ENCODE measurements at places on chromosomes 11 and 22. TPM values are rescaled to one million over a fixed set of nuclear protein-coding genes. Genes with fewer than 3 reads are reported as not detected.

The PTPRCAP gene
- 1.9 TPM for polyA plus RNA-seq

The OR8B8 gene
- polyA plus RNA-seq: not detected

The NAALAD2 gene
- 21.8 TPM for polyA plus RNA-seq

The CDHR5 gene
- 1.5 TPM for polyA plus RNA-seq

The GRAMD4 gene
- 42.5 TPM for polyA plus RNA-seq

The KRTAP5-2 gene
- not detected for polyA plus RNA-seq

The ZMAT5 gene
- polyA plus RNA-seq: 33.8 TPM

The RIBC2 gene
- 2.6 TPM for polyA plus RNA-seq

The FREY1 gene
- 0.57 TPM for polyA plus RNA-seq

The SEZ6L gene
- 115 TPM for polyA plus RNA-seq

The C22orf31 gene
- polyA plus RNA-seq: not detected

The ZBED5 gene
- polyA plus RNA-seq: 96.0 TPM

The MS4A7 gene
- polyA plus RNA-seq: 6.3 TPM

The RIMBP3B gene
- polyA plus RNA-seq: not detected

The ABTB2 gene
- 16.8 TPM for polyA plus RNA-seq

The INPP5J gene
- 16.4 TPM for polyA plus RNA-seq

The MYEOV gene
- polyA plus RNA-seq: not detected

The RAPSN gene
- polyA plus RNA-seq: 0.18 TPM

The OTOG gene
- not detected for polyA plus RNA-seq

The FBLN1 gene
- 125 TPM for polyA plus RNA-seq

The GLB1L2 gene
- 14.1 TPM for polyA plus RNA-seq

The LMNTD2 gene
- 7.6 TPM for polyA plus RNA-seq

The LGALS12 gene
- not detected for polyA plus RNA-seq

The LDHAL6A gene
- polyA plus RNA-seq: 0.54 TPM

The SPDYC gene
- 0.17 TPM for polyA plus RNA-seq

The RASGRP2 gene
- polyA plus RNA-seq: 58.7 TPM

The ABCC8 gene
- polyA plus RNA-seq: 24.1 TPM

The MUC5B gene
- 0.21 TPM for polyA plus RNA-seq

The SLC15A3 gene
- polyA plus RNA-seq: 29.5 TPM

The ROM1 gene
- polyA plus RNA-seq: 8.7 TPM

The MS4A12 gene
- polyA plus RNA-seq: not detected

The UBQLN3 gene
- polyA plus RNA-seq: not detected

The AIP gene
- polyA plus RNA-seq: 65.7 TPM

The ALDH3B2 gene
- not detected for polyA plus RNA-seq

The MAJIN gene
- not detected for polyA plus RNA-seq

The KLHL22 gene
- 52.8 TPM for polyA plus RNA-seq

The RRAS2 gene
- 55.4 TPM for polyA plus RNA-seq

The OR10A2 gene
- polyA plus RNA-seq: 0.08 TPM

The CD6 gene
- 5.0 TPM for polyA plus RNA-seq

The RTN3 gene
- polyA plus RNA-seq: 696 TPM

The MMP12 gene
- 0.09 TPM for polyA plus RNA-seq

The WT1 gene
- 1.7 TPM for polyA plus RNA-seq

The SLC22A6 gene
- 12.2 TPM for polyA plus RNA-seq

The CREBZF gene
- polyA plus RNA-seq: 70.0 TPM

The PGA5 gene
- 0.77 TPM for polyA plus RNA-seq

The TSSK2 gene
- polyA plus RNA-seq: not detected

The APOL3 gene
- 5.7 TPM for polyA plus RNA-seq

The P4HA3 gene
- polyA plus RNA-seq: 3.3 TPM

The SLC25A45 gene
- polyA plus RNA-seq: 1.8 TPM

The SPI1 gene
- polyA plus RNA-seq: 10.8 TPM

The DKK3 gene
- 450 TPM for polyA plus RNA-seq

The IGLL1 gene
- polyA plus RNA-seq: not detected

The GDPD4 gene
- 0.44 TPM for polyA plus RNA-seq

The MDK gene
- polyA plus RNA-seq: 296 TPM

The DLG2 gene
- 53.6 TPM for polyA plus RNA-seq

The PLAAT3 gene
- 46.7 TPM for polyA plus RNA-seq

The UBE4A gene
- 32.0 TPM for polyA plus RNA-seq

The TMA7B gene
- polyA plus RNA-seq: not detected
